ENCODE measurements at places on chromosomes 13 and 19. TPM values are rescaled to one million over a fixed set of nuclear protein-coding genes. Genes with fewer than 3 reads are reported as not detected.

DNA sequence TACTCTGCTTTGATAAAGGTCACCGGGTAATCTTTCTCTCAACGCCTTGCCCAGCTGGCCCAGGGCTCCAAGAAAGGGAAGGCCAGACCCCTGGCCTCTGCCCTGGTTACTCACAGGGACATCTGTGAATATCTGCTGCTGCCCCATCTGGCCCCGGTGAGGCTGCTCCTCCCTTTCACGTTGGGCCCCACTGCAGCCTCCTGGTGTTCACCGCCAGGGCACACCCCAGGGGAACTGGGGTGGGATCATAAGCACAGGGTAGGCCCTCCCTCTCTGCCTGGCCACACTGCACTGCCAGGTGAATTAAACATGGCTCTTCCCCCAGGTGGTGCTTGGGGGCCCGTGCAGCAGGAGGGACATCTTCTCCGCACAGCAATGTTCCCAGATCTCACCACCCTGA lies 12.7 kb downstream of the LAIR1 start:
- DNase-seq = no peak

DNA sequence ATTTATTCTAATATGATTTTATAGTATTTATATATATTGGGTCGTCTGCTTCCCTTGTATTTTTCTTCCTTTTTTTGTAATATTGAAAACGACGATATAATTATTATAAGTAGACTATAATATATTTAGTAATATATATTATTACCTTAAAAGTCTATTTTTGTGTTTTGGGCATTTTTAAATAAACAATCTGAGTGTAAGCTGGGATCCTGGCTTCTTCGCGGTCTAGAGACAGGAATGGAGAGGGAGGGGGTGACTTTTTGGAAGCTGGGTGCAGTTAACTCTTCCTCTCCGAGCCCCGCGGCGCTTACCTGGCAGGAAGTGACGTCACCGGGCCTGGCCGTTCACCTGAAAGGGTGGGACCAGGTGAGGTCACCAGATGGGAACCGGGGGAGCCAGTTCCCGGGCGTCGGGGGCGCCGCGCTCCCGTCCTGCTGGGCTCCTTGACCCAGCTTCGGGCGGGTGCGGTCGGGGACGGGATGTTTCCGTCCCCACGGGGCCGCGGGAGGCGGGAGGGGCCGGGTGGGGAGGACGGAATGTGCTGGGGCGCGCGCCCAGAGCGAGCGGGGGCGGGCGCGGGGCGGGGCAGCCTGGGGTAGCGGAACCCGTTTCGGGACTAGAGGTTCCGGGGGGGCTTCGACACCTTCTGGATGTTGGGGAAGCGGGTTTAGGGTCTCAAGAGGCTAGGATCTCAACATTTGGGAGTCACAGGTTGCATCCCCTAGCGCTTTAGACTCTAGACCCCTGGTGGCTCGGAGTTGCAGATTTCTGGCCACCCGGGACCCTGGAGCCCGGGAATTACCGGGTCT lies 2.8 kb downstream of the ZFP36 start:
- DNase-seq = no peak

GRCh38 chr19:11378319-11379189 lies 4.1 kb downstream of the SWSAP1 start:
- no peak for DNase-seq

GRCh38 chr13:106702505-106702904 lies 134.6 kb upstream of the ARGLU1 start:
- DNase-seq = no peak

GRCh38 chr13:45765464-45765863 lies 63.3 kb downstream of the CBY2 start:
- DNase-seq = no peak

DNA sequence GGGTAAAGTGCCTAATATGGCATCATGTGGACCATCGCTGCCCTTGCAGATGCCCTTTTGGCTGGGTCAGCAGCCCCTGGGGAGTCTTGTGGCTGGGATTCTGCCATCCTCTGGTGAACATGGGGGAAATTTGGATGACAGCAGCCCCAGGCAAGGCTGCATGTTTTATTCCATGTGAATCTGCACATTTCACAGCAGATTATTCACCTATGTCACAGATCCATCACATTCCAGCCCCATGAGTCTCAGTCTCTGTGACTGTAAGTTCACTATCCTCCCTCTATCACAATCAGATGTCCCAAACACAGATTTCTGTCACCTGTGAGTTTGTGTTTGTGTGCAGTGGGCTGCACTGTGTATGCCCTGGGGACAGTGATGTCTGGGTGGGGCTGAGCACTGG lies 36.8 kb upstream of the PSG9 start:
- DNase-seq = no peak

Gene PGLYRP2
- polyA plus RNA-seq = not detected

Gene CEACAM20
- not detected for polyA plus RNA-seq

DNA sequence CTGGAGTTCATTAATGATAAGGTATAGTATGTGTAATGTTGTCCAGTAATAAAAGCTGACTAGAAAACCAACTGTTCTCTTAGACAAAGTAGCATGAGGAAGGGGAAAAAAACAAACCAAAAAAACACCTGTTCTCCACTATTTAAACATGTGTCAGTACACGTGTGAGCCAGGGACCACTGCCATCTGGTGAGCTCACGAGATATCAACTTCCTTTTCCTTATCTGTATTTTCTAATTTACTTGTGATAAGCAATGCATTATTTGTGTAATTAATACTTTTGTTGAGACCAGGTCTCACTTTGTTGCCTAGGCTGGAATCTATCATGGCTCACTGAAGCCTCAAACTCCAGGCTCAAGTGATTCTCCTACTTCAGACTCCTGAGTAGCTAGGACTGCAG lies 4.3 kb upstream of the SIX5 start:
- no peak for DNase-seq

GRCh38 chr19:16233081-16233776 lies 35.5 kb downstream of the AP1M1 start:
- DNase-seq = no peak

DNA sequence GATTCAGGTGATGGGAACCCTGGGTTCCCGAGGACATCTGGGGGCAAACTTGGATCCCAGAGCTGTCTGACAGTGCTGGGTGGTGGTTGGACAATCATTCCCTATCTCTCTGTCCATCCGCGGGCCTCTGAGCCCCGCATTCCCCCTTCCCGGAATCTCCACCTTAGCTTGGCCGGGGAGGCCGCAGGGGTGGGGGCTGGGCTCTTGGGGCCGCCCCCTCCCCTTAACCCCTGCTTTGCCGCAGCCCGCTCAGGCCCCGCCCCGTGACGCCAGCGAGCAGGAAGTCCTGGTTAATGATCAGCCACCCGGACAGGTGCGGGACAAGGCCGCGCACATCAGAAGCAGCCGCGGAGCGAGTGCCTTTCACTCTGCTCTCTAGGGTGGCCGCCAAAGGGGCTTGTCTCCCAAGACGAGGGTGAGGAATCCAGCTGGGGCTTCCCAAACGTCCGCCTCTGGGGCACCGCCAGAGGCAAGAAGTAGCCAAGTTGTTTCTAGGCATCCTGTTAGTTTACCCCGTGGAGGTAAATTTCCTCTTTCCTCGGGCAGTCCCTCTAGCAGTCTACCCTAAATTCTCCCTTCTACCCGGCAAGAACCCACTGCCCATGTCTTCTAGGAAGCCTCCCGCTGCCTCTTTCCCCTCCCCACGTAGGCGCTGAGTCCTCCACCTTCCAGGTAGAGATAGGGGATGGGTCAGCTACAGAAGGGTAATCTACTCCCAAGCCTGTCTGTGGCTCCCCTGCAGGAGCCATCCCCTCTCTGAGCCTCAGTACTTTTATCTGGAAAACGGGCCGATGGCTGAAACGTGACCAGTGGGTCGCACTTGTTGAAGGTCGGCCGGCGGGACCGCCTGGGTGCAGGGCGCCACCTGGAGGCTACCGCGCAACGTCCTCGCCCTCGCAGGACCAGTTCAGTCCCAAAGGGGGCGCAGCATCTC lies 3.0 kb downstream of the IRF2BP1 start:
- no peak for DNase-seq

Gene TMEM190
- 5.0 TPM for polyA plus RNA-seq

GRCh38 chr19:5451494-5451893 lies 3.7 kb upstream of the ZNRF4 start:
- no peak for DNase-seq

Gene DENND1C
- 2.2 TPM for polyA plus RNA-seq

- DNase-seq = no peak
These were observed 661 bp upstream of the BABAM1 start for GRCh38 chr19:17266589-17266974.

Gene PSG11
- polyA plus RNA-seq = not detected

Gene MAP1S
- 57.1 TPM for polyA plus RNA-seq

DNA sequence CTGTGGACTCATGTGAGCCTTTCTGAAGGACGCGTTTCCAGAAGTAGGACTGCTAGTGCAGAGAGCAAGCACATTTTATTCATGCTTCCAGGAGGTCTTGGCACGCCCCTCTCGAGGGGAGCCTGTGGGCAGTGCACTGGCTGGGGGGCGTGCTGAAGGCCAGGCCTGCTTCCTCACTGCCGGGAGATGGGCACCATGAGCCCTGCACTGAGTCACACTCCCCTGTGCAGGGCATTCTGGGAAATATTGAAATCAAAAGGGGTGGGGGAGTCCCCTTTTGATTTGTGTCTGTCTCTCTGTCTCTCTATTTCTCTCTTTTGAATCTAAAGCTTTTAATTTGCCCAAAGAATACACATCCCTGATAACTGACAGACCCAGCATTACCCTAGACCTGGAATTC lies 34.0 kb downstream of the DPF1 start:
- DNase-seq = no peak

- no peak for DNase-seq
These were observed 27.0 kb downstream of the CRYL1 start for GRCh38 chr13:20498659-20499058.

DNA sequence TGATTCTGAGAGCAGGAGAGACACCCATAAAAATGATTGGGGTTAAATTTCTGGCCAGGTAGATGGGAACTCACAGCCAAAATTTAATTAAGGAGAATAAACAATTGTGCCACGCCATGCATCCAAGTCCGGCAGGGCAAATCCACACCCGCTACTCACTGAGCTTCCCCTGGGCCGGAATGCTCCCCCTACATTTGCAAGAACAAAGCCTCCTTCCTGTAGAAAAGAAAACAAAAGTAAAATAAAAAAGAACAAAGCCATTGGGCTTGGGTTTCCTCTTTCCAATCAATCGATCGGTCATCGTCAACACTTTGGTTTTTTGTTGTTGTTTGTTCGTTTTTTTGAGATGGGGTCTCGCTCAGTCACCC lies 30.2 kb upstream of the TFDP1 start:
- DNase-seq = no peak

Gene CDX2
- not detected for polyA plus RNA-seq

Gene VSTM1
- polyA plus RNA-seq = 0.41 TPM

DNA sequence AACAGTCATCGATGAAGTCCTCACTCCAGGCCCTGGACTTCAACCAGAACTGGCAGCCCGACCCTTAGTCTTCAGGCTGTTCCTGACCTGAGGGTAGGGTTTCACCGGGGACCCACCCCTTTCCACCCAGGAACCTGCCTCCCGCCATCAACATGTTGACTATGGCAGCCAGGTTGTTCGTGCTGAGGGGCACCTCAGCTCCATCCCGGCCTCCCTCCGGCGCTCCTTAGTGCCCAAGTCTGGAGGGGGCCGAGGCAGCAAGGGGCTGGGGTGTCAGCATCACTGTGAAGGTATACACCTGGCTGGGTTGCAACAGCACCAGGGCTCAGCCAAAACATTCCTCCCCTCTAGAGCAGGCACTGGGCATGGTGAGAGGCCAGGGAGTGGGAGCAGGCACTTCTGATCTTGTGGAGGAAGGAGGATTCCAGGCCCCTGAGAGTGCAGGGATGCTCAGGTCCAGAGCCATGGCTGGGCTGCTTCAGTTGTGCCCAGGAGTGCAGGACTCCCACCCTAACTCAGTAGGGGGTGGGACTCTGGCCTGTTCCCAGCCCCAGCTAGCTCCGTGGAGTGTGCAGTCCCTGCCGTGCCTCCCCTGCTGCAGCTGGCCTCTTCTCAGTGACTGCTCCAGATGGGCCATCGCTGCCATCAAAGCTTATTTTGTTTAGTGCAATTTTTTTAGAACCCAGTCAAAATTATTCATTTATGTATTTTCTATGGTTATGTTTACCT lies 1445.9 kb downstream of the PCDH9 start:
- no peak for DNase-seq

DNA sequence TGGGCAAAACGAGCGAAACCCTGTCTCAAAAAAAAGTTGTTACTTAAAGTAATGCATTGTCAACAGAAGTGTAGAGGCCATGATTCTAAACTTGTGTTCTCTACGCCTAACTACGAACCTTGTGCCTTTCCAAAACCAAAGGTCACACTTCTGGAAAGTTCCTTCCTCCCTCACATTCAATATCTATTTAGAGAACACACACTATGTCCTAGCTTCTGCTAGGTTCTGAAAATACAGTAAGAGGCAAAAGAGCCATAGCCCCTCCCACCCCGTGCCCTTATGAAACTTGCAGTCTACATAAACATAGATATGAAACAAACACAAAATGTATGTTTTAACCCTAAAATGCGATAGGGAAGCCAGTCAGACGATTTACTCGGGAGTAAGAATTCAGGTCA lies 36.4 kb downstream of the RNF6 start:
- no peak for DNase-seq

GRCh38 chr13:111219280-111219679 lies 101.2 kb upstream of the TEX29 start:
- DNase-seq = no peak

Data from spinal cord (tissue), 10 donors.